Bone marrow (tissue), 2 donors: ENCODE measurements at places on chromosomes 4 and X.

- DNase-seq, result no peak
Measured at GRCh38 chr4:188596021-188596420, 456.8 kb downstream of the TRIML1 start.

DNA sequence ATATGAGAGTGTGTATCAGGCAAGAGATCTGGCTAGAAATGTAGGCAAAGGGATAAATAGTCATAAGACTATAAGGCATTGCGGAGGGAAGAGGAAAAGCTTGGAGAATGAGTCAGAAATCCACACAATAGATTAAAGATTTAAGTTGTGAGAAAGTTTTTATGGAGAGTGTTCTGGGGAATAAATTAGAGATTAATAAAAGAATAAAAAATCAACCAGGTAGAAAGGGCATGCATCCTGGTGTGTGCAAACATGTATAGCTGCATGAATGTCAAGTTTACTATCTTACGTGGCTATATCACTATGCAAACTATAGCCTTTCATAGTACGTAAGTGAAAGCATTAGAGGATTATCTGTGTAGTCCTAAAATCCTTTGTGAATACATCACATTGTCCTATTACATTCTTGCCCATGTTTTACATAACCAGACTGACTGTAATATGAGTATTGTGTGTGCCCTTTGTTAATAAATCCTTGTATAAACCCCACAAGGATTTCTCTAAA, 36.9 kb downstream of the SNCA start:
- DNase-seq, result no peak

- no peak for DNase-seq
Measured at GRCh38 chr4:113292371-113293042, 243.1 kb downstream of the ANK2 start.

GRCh38 chr4:173860094-173860493, 330.1 kb upstream of the HAND2 start:
- no peak for DNase-seq

- DNase-seq, result no peak
Measured at GRCh38 chr4:5050520-5051277, 581 bp upstream of the STK32B start.
